ENCODE measurements at places on chromosomes 7 and 10.

GRCh38 chr10:49309691-49310411, 10.9 kb downstream of the C10orf71 start:
- DNase-seq = no peak

DNA sequence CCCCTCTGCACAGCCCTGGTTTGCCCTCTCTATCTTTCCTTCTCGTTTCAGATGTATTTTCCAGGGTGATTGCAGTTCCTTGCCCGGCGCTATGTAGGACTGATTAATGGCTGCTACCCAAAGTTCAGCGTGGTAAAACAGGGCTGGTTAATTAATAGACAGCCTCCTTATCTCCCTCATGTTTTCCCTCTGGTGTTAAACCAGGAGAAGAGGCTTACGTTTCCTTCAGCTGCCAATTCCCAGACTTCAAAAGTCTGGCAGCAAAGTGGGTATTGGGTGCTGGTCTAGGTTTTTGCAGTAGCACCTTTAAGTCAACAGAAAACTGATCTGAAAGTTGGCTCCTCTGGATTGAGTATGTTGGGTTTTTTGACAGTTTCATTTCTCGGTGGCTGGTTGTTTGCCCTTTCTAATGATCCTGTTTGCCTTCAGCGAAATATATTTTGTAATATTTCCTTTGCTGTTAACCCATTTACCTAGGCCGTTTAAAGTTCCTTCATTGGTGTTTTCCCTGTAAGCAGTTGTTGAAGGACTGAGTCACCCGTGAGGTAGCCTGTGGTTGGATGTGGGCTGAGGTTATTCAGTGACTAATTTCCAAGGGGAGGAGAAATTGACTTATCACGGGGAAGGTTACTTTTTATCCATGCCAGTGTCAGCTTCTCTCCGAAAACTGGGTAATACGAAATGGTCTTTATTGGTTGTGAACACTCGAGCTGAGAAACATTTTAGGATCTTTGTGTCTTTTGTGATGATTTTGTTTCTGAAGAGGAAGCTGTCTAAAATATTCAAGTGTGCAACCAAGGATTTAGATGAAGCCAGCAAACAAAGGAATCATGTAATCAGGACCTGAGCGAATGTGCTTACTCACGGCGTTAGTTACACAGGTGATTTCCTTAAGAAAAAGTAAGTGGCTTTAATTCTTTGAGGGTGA, 257.2 kb downstream of the KIAA1217 start:
- DNase-seq = peak; percentile 91

DNA sequence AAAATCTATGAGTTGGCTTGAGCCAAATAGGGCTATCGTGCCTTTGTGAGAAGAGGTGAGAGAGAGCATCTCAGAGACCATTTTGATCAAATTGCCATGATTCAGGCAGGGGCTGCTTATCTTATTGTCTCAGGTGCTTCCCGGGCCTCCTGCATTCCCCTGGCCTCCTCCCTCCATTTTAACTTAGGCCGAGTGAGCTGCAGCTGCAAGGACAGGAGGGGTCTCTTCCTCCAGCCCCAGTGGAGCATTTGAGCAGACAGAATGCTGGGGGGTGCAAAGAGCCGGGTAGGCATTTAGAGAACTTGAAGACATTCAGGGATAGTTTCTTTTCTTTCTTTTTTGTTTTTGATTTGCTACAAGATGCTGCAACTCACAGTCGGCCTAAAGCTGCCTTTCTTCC, 59.0 kb downstream of the BUB3 start:
- DNase-seq = no peak

- DNase-seq = no peak
These were observed 306.1 kb downstream of the ADARB2 start for GRCh38 chr10:1431229-1431628.

GRCh38 chr10:34908481-34908880, 93.4 kb upstream of the PARD3 start:
- peak; percentile 91 for DNase-seq
